ENCODE measurements at places on chromosomes 3 and 15.

- DNase-seq, result no peak
Observed at GRCh38 chr3:53628536-53629401, 134.4 kb downstream of the CACNA1D start.

GRCh38 chr15:89099968-89100367, 11.7 kb downstream of the ABHD2 start:
- DNase-seq, result no peak

GRCh38 chr3:53489386-53489785, 5.0 kb upstream of the CACNA1D start:
- DNase-seq, result no peak

- DNase-seq, result no peak
Observed at GRCh38 chr3:133832802-133833144, 27.2 kb downstream of the SRPRB start.

- DNase-seq, result no peak
Observed at GRCh38 chr15:92938387-92938786, 38.3 kb downstream of the CHD2 start.

DNA sequence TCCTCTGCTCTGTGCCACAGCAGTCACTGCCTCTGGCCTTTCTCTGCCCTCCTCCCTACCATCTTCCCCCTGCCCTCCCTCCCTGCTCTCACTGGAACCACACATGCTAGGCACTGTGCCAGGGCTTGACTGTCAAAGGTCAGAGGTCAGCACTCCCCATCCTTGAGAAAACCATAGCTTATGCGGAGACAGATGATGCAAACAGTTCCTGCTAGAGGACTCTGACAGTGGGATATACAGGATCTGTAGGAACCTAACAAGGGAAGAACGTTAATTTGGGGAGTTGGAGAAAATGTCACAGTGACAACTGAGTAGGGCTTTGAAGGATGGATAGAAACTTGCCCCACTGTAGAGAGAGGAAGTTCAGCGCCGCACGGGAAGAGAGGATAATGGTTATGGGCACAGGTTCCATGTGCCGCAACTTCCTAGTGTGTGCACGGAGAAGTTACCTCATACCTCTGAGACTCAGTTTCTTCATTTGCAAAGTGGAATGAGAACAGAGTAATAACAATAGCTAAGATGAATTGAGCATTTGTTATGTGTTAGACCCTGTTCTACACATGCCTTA, 29.3 kb upstream of the XYLB start:
- DNase-seq, result no peak

DNA sequence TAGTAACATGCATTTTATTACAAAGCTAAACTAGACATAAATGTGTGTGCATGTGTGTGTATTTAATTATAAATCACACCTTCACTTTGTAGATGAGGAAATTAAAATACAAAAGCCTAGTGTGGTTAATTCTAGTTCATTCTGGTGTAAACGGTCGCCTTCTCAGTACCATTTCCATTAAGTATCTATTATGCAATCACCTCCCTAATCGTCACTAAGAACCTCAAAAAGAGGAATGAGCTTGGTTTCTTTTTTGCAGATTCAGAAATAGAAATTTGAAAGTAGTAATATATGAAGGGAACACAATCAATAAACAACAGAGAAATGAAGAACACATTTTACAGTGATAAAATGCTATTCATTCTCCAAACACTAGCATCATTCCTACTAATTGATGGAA, 233.2 kb downstream of the ZBBX start:
- no peak for DNase-seq

DNA sequence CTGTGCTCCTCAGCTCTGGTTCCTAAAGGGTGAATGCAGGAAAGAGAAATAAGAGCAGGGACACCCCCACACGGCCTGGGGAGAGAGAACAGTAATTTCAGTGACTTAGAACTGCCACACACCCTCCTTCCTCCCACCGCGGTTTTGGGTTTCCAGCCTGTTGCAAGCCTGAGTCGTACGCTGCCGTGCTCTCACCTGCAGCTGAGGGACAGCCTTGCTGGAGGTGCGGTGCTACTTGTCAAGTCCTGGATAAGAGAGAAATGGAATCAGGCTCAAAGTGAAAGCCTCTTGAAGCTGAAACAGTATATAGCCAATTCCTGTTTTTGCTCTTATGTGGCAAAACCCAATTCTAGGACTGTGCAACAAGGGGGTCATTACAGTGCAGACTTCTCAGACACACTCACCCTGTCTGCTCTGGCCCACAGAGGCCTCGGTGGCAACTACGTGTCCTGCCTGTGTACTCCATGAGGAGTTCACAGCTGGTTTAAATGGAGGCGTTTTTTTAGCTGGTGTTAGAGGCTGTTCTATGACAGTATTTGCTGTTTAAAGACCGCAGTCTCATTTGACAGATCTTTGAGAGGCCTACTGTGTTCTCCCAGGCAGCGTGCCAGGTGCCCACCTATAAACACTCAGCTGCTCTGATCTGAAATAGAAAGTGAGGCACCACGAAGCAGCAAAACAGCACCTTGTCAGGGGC, 42.9 kb downstream of the TBC1D2B start:
- peak; percentile 51 for DNase-seq

Measured in GM20000 (cell line).